ENCODE measurements at places on chromosomes 12 and 14.

GRCh38 chr12:3673981-3674708 is 78.8 kb downstream of the CRACR2A start:
- no peak for DNase-seq

DNA sequence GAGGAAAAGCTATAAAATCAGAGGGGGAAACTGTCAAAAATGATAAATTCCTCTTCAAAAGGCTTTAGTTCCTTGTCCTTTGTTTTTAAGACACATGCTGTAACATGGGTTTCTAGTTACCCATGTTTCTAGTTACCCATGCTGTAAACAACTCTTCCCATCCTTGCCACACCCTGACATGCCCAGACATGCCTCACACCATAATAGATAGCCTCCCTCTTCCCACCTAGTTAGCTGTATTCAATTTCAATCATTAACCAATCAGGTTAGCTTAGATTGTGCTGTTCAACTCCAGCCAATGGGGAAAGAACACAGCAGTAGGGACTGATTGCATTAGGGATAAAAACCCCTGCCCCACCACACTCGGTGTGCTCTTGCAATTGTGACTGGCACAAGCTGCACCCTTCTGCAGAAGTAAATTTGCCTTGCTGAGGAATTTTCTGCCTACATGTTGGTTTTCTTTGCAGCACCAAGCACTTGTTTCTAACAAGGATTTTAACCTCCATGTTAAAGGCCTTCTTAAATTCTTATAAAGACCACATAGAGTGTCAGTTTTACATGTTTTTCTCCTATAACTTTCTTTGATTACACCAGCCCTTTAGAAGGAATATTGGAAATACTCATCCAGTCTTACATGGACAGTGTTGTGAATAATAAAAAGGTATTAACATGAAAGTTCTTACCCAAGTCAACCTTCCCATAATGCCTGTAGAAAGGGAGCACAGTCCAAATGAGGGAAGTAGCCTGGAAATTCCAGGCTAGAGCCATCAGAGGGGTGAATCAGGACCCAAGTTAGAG is 32.5 kb upstream of the LALBA start:
- no peak for DNase-seq

- no peak for DNase-seq
Observed at GRCh38 chr12:10595881-10596280, 17.5 kb downstream of the MAGOHB start.

DNA sequence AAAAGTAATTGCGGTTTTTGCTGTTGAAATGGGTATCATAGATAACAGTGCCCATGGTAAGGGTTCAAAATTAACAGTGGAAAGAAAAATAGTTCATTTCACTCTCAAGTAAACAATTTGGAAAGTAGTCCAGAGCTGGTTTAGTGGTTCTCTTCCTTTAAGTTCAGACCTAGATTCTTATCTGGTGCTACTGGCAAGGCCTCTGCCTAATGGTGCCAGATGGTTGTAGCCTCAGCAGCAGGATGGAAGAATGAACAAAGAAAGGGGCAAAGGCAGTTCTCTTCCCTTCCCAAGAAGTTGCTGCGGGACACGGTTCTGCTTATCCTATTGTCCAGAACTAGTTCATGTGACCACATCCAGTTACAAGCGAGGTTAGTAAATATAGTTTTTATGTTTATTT is 10.5 kb downstream of the ARG2 start:
- DNase-seq, result no peak

DNA sequence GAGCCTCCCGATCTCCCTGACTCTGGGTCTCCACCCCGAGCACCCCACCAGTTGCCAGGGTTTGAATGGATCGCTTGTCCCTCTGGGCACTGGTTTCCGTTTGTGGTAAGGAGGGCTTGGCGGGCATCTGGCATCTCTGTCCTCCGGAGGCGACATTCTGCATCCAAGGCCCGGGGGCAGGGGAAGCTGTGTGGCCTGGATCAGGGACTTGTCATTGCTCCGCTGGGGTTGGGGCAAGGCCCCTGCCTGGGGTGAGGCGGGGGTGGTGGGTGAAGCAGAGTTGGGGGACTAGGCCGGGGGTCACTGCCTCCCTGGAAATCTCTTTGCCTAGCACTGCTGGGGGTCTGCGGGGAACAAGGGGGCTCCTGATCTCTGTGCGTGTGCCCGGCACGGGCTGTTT is 30.2 kb downstream of the KIF26A start:
- DNase-seq, result no peak

GRCh38 chr12:116687888-116688287 is 50.0 kb downstream of the SPRING1 start:
- no peak for DNase-seq

GRCh38 chr14:42319996-42320395 is 713.3 kb downstream of the LRFN5 start:
- no peak for DNase-seq

- no peak for DNase-seq
Observed at GRCh38 chr14:55911776-55912175, 206.4 kb upstream of the PELI2 start.

GRCh38 chr14:23056145-23056955 is 970 bp downstream of the CDH24 start:
- peak; percentile 81 for DNase-seq

- DNase-seq, result no peak
Observed at GRCh38 chr14:62889364-62889763, 155.9 kb downstream of the KCNH5 start.

DNA sequence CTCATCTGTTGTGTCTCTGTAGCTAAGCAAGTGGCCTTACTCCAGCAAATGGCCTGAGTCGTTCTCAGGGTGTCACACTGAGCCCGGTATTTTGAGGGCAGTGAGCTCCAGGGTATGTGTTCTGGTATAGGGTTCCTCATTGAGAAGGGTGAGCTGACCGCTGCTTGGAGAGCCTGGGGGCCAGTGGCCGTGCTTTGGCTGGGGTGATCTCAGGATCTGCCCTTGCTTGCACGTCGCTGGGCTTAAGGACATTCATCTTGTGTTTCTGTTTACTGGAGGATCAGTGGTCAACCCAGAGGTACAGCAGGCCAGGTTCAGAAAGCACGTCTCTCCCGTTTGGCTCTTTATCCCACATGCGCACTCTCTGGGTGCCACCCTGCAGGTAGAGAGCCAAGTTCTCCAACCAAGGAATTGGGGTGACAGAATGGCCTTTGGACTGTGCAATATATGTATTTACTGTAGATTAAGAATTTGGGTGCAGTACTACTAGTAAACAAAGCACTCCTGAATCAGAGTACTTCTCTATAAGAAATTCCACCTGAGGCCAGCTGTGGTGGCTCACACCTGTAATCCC is 52.1 kb downstream of the FBXW8 start:
- DNase-seq, result no peak

GRCh38 chr14:105487449-105487985 is 831 bp downstream of the CRIP1 start:
- no peak for DNase-seq

GRCh38 chr14:50225067-50225973 is 6.1 kb downstream of the SOS2 start:
- DNase-seq, result peak; percentile 22

DNA sequence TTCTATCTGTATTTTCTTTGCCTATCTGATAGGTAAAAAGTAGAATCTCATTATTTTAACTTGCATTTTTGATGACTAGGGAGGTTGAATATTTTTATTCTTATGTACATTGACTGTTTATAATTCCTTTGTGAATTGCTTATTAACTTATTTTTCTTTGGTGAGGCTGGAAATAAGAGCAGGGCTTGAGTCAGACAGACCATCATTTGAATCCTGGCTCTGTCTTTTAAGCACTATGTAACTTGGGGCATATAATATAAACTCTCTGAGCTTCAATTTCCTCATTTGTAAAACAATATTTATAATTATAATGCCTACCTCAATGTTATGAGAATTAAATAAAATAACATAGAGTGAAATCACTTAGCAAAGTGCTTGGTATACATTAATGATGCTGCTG is 108.9 kb downstream of the MSRB3 start:
- DNase-seq, result no peak

- DNase-seq, result no peak
Observed at GRCh38 chr12:45353944-45354343, 138.0 kb downstream of the ANO6 start.

DNA sequence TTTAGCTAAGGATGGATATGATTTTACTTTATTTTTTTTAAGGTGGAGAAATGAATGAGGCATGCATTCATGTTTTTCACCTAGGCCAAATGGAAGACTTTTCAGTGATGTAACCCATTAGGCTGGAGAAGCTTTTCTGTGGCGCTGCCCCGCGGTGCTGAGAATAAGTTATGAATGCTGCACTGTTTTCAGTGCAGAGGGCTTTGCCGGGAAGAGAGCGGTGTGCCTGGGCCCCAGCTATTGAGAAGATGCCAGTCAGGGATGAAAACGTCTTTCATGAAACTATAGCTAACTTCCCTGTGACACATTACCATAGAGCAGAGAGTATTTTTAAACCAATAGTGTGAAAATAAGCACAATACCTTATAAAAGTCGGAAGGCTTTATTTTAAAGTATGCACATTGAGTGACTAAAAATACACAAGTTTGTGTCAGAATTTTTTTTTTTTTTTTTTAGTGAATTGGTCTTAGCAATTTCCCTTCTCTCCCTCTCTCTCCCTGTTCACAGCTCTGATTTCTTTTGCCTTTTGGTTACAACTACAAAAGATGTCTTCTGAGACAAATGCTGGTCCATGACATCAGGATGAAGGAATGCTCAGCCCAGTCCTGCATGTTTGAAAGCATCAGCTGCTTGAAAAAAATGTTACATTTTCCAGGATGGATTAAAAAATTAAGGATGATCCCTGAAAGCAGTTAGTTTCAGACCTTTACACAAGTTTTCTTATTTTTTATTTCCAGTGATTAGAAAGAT is 48.3 kb downstream of the NPAS3 start:
- peak; percentile 42 for DNase-seq

DNA sequence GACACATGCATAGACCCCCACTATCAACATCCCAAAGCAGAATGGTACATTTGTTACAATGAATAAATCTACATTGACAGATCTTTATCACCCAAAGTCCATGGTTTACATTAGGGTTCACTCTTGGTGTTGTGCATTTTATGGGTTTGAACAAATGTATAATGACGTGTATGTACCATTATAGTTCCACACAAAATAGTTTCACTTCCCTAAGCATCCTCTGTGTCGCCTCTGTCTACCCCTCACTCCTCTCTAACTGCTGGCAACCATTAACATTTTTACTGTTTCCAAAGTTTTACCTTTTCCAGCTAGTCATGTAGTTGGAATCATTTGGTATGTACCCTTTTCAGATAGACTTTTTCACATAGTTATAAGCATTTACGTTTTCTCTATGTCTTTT is 69.5 kb upstream of the LMO3 start:
- no peak for DNase-seq

DNA sequence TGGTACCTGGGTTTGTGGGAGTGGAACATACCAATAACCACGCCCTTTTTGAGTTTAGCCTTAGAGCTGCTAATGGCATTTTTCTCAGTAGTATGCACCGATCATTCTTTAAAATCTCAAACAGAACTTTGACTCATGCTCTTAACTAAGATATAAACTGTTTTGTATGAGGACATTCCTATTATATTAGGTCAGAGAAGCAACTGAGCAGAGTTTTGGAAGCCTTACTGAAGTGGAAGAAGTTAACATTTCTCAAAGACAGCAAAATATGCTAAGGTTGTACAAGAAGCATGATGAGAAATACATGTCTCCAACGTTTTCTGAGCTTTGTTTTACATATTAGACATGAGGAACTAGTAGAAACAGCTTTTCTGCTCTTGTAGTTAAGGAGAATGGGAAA is 819.2 kb downstream of the FSCB start:
- no peak for DNase-seq

- no peak for DNase-seq
Observed at GRCh38 chr12:64714551-64714968, 44.6 kb downstream of the GNS start.

DNA sequence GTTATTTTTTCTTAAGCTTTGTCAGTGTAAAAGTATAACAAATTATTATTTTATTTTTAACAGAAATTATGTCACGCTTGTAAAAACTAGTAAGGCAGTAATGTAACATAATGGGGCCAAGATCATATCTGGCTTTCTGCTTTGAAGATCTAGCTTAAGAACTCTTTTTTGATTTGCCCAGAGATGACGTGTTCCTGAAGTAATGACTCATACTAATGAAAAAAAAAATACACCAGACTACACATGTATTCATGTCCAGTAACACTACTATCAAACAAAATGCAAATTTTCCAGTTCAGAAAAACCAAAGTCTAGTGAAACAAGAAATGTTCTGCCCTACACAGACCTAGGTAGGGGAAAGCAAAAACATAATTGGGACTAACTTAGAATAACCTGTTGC is 432.2 kb upstream of the ATXN7L3B start:
- no peak for DNase-seq

- DNase-seq, result no peak
Observed at GRCh38 chr12:99005601-99006000, 360.5 kb downstream of the APAF1 start.

GRCh38 chr12:124705545-124706138 is 138.2 kb upstream of the NCOR2 start:
- no peak for DNase-seq

GRCh38 chr12:55697686-55698085 is 10.0 kb downstream of the ITGA7 start:
- no peak for DNase-seq

- no peak for DNase-seq
Observed at GRCh38 chr14:87349921-87350320, 643.1 kb downstream of the GALC start.

DNA sequence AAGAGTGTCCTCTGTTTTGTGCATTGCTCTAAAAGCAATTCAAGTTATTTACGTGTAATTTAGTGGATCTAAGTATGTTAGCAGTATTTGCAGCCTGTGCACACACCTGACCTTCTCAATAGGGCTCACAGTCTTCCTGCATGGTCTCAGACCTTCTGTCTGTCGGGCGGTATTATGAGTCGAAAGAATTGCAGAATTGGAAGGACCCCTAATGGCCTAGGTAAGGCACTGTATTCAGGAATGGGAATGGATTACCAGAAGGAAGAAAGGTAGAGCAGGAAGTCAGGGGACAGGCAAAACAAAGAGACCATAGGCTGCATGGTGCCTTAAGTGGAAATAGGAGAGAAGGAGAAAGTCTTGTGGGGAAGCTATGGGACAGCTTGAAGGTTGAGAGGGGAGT is 341.6 kb downstream of the VRK1 start:
- no peak for DNase-seq

DNA sequence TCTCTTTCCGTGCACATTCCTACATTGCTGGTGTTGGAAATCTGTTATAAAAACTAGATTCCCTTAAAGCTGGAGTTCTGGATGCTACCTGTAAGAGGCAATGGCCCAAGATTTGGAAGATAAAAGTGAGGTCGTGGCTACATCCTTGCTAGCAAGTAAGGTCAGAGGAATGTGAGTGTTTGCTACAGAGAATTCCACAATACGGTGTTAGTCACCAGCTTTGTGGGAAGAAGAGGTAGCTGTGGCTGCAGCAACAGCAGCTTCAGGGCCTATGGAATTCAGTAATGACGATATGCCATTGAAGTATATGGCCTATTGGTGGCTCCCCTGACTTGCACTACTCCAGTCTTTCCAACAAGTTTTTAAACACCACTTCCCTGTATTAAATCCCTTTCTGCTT is 227.7 kb upstream of the TMEM260 start:
- DNase-seq, result no peak

- no peak for DNase-seq
Observed at GRCh38 chr12:76192416-76192815, 107.9 kb upstream of the NAP1L1 start.

GRCh38 chr12:44174053-44174452 is 338.2 kb downstream of the TMEM117 start:
- DNase-seq, result no peak

Data from frontal cortex (tissue), 4 donors.